CD4-positive, CD25-positive, alpha-beta regulatory T cell (primary cell): ENCODE measurements at places on chromosomes 4 and X.

- no peak for DNase-seq
Measured at GRCh38 chr4:106038012-106038411, 142.7 kb downstream of the NPNT start.

DNA sequence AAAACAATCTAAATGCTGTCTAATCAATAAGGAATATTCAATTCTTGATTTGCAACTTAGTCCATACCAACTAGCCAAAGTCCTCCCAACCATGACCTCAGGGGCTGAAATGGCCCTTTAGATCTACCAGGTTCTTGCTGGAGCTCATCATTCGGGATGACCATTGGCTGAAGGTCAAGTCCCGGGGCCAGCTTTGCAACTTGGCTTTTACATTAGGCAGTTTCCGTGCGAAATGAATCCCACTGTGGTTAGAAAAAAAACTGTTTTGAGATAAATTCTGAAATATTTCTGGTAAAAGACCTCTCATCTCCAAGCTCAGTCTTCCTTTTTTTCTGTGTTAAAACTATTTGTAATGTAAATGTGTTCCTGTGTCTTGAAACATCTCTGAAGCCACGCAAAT lies 178.6 kb downstream of the TENM3 start:
- DNase-seq: no peak

DNA sequence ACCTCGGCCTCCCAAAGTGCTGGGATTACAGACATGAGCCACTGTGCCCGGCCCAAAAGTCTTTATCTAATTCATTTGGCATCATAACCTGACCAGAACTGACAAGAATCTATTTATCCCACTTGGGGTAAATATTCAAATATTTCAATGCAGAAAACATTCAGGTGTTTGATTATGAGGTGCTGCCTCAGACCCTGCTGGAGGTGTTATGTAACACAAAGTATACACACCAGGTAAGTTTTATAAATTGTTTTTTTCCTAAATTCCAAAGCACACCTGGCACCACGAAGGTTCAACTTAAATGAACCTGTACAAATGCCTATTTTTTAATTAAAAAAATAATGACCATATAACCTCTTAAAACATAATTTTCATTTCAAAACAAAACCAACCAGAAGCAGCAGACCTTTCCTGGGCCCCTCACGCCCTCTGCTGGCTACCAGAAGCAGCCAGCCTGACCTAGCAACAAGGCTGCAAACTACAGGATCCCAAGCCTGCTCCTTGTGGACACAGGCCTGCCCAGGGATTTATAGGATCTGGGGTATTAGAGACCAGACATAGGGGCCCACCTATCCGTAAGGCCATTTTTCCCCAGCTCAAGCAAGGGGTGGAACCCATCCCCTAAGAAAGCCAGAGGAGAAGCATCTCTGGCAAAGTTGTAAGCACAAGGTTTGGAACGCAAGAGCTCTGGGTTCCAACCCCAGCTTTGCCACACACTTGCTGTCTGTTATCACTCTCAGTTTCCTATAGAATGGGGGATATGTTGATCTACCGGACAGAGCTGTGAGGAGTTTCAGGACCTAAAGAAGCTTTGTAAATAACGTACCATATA lies 11.7 kb downstream of the OTUD5 start:
- DNase-seq: peak; percentile 74

- DNase-seq: no peak
Measured at GRCh38 chr4:20288047-20288650, 36.4 kb downstream of the SLIT2 start.

GRCh38 chrX:37872303-37872655 lies 24.9 kb upstream of the DYNLT3 start:
- no peak for DNase-seq

GRCh38 chrX:40931921-40932320 lies 153.3 kb upstream of the USP9X start:
- DNase-seq: no peak

DNA sequence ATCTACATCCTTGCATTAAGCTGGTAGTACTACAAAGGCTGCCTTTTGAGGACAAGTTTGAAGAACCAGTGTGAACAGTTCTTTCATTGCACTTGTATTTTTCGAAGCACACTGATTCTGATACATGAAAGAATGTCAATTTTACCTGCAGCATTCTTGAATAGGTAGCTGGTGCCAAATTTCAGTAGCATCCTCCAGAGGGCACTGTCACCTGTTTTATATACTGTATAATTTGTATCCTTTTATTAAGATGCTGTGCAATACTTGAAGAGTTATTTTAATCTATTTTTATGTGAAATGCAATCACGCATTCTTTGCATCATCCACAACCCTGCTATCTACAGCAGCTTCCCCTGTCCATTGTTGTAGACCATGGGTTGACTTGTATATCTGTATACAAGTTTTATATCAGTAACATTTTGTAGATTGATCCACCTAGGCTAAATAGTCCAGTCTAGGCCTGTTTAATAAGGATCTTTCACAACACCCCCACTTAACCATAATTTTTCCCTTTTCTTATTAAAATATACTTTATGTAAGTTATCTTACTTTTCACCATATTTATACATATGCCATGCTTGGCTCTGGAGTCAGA lies 325.7 kb downstream of the PCDH7 start:
- no peak for DNase-seq

- no peak for DNase-seq
Measured at GRCh38 chr4:153418121-153418520, 48.0 kb upstream of the TMEM131L start.

GRCh38 chr4:67871867-67872266 lies 11.9 kb downstream of the TMPRSS11D start:
- DNase-seq: no peak

GRCh38 chr4:105357258-105357980 lies 116.4 kb downstream of the PPA2 start:
- no peak for DNase-seq

DNA sequence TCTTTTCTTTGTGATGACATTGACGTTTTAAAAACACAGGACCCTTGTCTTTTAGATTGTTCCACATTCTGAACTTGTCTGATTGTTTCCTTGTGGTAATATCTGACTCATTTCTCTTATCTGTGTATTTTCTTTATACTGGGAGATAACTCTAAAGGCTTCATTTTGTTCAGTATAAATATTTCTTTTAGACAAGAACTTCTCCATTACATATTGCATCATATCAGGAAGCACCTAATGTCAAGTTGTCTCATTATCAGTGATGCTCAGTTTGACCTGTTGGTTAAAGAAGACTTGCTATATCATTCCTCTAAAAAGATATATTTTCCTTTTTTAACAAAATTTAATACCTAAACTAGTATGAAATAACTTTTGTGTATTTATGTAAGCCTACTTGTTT lies 152.3 kb upstream of the BMP3 start:
- no peak for DNase-seq

DNA sequence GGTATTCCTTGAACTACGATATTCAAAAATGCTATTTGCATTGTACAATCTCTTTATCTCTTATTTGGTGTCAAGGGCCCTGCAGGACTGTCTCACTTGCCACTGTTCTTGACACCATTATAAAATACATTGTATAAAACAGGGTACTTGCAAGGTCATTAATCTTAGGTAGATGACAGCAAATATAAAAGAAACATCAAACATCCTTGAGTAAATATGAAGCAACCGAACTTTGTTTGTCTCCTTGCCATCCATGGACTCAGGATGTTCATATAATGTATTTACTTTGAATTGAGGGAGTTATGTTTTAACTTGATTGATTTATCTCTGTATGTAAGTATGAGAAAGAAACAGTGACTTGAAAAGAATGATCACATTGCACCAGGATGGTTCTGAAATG lies 87.3 kb downstream of the UGT2B4 start:
- no peak for DNase-seq

GRCh38 chr4:28834120-28834519 lies 1886.0 kb upstream of the PCDH7 start:
- DNase-seq: no peak

DNA sequence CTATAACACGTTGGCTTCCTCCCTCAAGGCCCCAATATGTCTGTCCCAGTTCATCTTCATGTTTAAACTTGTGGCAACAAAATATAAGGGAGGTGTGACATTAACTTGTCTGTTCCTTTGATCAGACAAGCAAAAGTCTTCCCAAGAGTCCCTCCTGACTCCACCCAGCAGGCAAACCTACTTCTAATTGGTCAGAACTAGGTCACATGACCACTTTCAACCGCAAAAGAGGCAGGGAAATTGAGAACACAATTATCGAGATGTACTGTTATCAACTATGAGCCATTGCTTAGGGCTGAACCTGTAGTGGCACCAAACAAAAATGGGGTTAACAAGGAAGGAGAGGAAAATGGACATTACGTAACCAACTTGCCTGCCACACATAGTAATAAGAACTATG lies 246.8 kb upstream of the TET2 start:
- DNase-seq: no peak

DNA sequence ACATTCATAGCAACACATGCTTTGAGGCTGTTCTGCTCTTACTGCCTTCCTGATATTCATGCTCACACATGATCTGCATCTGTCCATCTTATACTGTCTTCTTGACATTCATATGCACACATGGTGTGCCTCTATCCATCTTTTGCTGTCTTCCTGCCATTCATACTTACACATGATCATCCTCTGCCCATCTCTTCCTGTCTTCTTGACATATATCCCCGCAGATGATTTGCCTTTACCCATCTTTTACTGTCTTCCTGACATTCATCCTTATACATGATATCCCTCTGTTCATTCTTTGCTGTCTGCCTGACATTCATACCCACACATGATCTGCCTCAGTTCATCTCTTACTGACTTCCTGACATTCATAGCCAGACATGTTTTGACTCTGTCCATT lies 36.8 kb downstream of the SCML1 start:
- DNase-seq: no peak

DNA sequence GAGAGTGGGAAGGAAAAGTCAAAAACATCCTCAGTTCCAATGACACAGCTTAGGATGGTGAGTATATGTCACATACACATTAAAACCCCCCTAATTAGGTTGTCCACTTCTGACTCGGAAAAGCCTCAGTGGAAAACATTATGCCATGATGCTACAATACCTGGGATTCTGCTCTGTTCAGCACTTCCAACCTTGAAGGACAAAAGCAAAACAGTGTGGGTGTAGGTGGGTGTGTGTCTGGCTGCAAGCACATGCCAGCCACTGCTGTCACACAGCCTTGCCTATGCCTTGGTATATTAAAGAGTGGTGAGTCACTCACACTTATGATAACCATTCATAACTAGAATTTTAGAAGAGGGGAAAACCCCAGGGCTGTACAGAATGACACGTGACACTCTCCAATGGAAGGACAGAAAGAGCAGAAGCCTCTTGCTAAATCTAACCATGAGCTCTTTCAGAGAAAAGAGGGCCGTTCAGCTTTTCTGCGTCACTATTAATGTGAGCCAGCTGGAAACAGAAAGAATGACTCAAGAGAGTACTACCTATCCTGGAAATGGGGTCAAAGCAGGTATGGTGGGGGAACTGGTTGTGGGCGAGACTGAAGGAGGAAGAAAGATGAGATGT lies 159.6 kb downstream of the TET2 start:
- DNase-seq: peak; percentile 84
